ENCODE measurements at places on chromosomes 4 and X.

DNA sequence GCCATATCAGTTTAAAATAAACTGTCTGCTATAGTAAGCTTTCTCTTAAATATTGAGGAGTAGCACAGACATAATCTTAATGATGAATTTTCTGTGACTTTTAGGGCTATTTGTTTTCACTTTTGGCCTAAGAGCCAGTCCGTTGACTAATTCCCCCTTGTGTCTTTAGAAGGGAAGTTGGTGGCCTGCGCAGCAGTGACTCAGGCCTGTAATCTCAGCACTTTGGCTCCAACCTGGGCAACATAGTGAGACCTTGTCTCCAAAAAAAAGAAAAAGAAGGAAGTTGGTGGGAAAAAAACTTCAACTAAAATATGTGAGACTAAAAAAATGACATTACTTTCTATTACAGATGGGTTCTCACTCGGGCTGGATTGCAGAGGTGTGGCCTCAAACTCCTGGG, 3.4 kb downstream of the NCAPG start:
- no peak overlapping the region for H3K4me3 ChIP-seq
- DNase-seq: no peak
- H3K4me1 ChIP-seq: peaks cover 12% of the 10 kb centered on the region
- H3K27ac ChIP-seq: no peak overlapping the region
- H3K27me3 ChIP-seq: no peaks in the 10 kb centered on the region
- peaks cover 54% of the 10 kb centered on the region for H3K36me3 ChIP-seq

- H3K27ac ChIP-seq: no peak overlapping the region
- no peaks in the 10 kb centered on the region for H3K4me1 ChIP-seq
- H3K4me3 ChIP-seq: no peak overlapping the region
- H3K27me3 ChIP-seq: no peaks in the 10 kb centered on the region
- DNase-seq: no peak
Observed at GRCh38 chr4:164509951-164510350, 244.0 kb upstream of the SMIM31 start.

- H3K4me3 ChIP-seq: no peak overlapping the region
- DNase-seq: no peak
- H3K4me1 ChIP-seq: peaks cover 15% of the 10 kb centered on the region
- H3K27me3 ChIP-seq: no peaks in the 10 kb centered on the region
Observed at GRCh38 chr4:38935391-38936073, 67.9 kb downstream of the FAM114A1 start.

DNA sequence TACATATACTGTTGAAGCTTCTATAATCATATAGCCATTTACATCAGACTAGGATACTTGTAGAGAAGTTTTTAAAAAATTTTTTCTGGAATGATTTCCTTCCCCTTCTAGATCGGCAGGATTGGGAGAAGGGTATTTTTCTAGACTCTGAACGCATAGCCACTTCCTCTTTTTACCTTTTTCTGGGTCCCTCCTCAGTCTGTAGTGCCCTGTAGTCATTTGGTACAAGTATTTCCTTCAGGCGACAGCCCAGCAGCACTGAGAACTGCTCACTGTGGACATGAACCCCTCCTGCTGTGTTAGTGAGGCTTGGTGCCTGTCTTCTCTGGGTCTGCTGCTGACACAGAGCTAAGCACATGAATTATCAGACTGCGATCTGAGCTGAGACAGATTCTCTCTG, 255.4 kb downstream of the ARHGAP10 start:
- H3K36me3 ChIP-seq: peaks cover 1% of the 10 kb centered on the region
- DNase-seq: no peak
- no peaks in the 10 kb centered on the region for H3K27me3 ChIP-seq
- no peaks in the 10 kb centered on the region for H3K4me1 ChIP-seq
- H3K4me3 ChIP-seq: no peak overlapping the region

- H3K36me3 ChIP-seq: no peaks in the 10 kb centered on the region
- H3K4me1 ChIP-seq: no peaks in the 10 kb centered on the region
- no peaks in the 10 kb centered on the region for H3K27me3 ChIP-seq
- H3K27ac ChIP-seq: no peak overlapping the region
- no peak for DNase-seq
Observed at GRCh38 chrX:10902001-10902400, 209.1 kb upstream of the HCCS start.

- H3K4me1 ChIP-seq: no peaks in the 10 kb centered on the region
- DNase-seq: no peak
- H3K36me3 ChIP-seq: no peaks in the 10 kb centered on the region
Observed at GRCh38 chrX:32987142-32987541, 224.2 kb downstream of the DMD start.
